Stimulated activated naive B cell treated with anti-CD40 and anti-IgM and Interleukin-4, amounts not matched to agents 10 μg/mL and 1 μg/mL and 100 μg/mL, for 72 hours (primary cell): ENCODE measurements at places on chromosomes 3 and 15.
A peak's percentile ranks its signal among the peaks of the same experiment; 100 is the strongest.

GRCh38 chr3:189845069-189845468, 213.9 kb downstream of the TP63 start:
- no peak for DNase-seq

- peak; percentile 43 for DNase-seq
Measured at GRCh38 chr3:197782230-197782629, 8.8 kb upstream of the LRCH3 start.

DNA sequence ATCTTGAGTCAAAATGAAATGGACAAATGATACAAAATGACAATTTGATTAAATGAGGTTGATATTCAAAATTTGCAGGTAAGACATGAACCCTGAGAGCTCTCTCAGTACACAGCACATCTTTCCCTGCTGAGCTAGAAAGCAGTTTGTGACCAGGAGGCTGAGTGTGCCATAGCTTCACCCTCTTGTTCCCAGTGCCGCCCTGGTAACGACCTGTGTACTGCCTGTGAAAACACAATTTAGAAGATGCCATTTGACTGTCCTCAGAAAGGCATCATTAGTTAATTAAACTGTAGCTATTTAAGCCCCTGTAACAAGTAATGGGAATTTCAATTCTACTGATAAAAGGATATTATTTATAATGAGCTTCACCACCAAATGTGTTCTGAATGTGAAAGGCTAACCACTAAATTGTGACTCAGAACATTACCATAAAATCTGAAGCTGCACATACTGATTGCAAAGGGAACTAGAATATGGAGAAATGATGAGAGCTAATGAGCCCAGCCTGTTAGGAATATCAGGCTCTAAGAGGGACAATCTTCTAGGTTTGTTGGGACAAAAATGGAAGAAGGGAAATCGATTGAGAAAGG, 212.9 kb upstream of the ARPP21 start:
- DNase-seq = no peak

DNA sequence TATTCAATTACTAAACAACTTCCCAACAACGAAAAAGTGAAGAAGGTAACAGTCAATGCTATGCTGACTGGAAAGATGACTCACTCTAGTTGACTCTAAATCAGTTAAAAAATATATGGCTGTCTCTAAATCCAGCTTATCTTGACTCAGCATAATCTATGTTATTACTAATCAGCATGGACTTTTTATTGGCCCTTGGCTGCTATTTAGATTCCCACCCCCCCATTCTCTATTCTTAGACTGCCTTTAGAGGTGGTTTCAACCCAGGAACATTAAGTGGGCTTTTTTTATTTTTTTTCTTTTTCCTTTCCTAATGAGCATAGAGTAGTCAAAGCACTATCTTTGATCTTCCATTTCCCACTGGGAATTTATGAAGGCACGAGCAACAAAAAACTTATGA, 1.9 kb downstream of the PCOLCE2 start:
- no peak for DNase-seq

GRCh38 chr3:126353694-126354321, 3.4 kb downstream of the KLF15 start:
- DNase-seq = no peak

GRCh38 chr3:65672871-65673815, 365.6 kb downstream of the MAGI1 start:
- peak; percentile 1 for DNase-seq

DNA sequence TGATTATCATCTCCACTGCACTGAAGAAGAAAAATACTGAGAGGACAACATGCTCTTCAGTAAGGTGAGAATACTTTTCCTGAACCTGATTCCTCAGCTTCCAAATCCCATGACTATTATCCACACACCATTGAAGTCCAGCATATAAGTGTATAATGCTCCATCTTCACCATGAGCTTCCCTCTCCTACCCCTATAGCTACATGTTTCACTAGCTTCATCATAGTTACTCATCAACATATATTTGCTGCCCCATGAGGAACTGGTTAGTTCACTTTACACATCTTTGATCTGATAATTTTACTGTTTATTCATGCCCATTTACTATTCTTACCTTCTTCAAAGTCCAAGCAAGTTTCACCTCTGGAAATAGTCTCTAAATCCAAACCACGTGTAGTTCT, 908.5 kb upstream of the SEMA6D start:
- DNase-seq = no peak

- DNase-seq = no peak
Measured at GRCh38 chr3:168431491-168431890, 335.8 kb upstream of the GOLIM4 start.

DNA sequence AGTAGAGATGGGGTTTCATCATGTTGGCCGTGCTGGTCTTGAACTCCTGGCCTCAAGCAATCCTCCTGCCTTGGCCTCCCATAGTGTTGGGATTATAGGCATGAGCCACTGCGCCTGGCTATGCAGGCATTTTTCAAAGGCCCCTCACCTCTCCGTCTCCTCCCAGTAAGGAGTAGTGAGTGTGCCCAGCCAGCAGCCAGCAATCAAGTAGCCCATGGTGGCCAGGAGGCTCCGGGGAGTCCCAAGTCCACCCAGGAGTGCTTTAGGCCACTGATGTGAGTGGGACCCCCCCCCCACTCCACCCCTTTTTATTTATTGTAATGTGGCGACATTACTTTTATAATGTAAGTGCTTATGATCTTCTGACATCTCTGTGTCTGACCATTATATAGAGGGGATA, 8.1 kb downstream of the ISG20 start:
- DNase-seq = no peak

DNA sequence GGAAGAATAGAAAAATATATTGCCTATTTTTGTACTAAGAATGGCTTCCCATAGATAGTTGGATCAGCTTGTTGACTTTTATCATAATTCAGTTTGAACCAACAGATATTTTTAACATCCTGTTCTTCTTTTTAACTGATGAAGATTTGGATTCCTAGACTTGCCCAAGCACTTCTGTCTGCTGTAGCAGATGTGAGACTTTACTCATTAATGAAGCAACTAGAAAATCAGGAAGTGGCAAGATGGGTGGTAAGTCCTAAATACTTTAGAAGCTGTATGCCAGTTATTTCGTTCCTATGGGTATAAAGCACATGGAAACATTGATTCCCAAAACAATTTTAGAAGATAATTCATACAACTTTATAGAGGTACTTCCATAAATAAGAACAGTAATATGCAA, 8.4 kb downstream of the PIGB start:
- DNase-seq = no peak

- no peak for DNase-seq
Measured at GRCh38 chr3:155418407-155418806, 124.9 kb upstream of the STRIT1 start.

GRCh38 chr15:100901296-100901695, 17.9 kb upstream of the LRRK1 start:
- DNase-seq = no peak

DNA sequence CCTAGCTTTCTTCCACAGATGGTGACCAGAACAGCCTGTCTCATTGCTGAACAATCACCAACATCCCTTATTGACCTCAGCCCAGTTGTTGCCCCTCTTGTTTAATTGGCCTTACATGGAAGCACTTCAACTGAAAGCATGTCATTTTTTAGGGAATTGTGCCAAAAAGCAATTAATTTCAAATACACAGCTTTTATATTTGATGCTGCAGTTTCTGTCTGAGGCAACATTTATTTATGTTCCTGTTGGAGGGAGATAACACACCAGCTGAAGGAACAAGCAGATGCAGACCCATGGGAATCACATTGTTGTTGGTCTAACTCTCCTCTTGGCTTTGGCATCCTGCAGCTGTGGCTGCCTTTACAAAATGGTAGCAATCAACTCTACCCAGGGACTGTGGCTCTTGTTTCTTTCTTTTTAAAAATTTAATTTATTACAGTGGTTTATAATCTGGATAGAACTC, 498.1 kb upstream of the RGMA start:
- no peak for DNase-seq

DNA sequence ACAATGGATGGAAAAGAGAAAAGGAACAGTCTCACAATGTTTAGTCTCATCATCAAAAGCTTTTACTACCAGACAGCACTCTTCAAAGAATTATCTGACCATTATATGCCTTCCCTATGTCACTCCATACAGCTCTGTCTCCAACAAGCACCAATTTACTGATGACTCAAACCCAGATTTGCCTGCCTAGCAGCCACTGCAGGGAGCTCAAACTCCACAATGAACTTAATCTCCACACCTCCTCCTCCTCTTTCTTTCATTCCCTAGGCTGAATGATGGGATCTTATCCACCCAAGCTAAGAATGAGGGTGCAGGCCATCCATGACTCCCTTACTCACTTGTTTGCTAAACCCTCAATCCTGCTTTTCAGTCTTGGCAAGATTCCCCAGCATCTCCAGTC, 45.5 kb downstream of the NBEAL2 start:
- DNase-seq = no peak

DNA sequence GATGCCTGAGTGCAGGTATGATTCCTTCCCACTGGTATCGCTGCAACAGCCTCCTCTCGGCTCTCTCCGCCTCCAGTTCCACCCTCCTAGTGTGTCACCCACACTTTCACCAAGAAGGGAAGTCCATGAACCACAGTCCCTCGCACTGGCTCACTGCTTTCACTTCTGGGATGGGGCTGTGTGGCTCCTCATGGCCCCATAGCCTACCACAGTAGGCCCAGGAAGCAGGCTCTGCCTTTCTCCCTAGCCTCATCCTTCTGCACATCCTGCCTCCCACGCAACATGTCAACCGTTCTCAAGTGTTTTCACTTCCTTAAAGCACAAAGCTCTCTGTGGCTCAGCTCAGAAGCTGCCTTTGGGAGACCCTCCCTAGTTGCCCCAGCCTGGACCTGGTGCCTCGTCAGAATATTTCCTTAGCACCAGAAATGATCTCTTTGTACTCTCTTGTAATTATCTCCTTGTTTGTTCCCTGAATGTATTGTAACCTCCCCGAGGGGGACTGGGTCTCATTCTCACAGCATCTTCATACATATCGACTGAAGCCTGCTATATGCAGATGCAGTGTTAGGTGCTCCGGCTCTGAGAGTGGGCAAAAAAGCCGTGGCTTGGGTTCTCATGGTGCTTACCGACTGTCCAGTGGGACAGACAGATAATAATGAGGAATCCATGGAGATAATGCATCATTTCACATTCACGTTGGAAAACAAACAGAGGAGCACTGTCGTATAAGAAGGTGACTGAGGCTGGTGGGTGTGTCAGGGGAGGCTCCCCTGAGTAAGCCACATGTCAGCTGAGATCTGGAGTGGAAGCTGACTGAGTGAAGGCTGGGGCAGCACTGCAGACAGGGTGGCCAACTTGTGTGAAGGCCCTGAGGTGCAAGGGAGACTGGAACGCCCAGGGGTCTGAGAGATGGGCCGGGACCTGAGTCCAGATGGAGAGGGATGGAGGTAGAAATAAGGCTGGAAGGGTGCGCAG, 107.1 kb downstream of the DGKG start:
- peak; percentile 76 for DNase-seq

- no peak for DNase-seq
Measured at GRCh38 chr3:156353563-156353962, 201.4 kb downstream of the SSR3 start.

DNA sequence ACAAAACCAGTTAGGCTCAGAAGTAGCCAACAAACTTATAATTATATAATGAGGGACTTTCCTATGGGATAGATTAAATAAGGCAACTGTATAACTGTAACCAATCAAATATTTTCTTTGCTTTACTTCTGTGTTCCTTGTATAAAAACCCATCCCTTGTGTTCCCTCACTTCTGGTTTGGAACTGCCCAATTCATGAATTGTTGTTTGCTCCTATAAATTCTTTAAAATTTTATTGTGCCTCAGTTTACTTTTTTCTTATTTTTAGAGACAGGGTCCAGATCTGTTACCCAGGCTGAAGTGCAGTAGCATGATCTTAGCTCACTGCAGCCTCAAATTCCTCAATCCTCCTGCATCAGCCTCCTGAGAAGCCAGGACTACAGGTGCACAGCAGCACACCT, 155.7 kb downstream of the SMAD6 start:
- DNase-seq = no peak

GRCh38 chr3:52866427-52866826, 30.9 kb downstream of the STIMATE start:
- DNase-seq = no peak

DNA sequence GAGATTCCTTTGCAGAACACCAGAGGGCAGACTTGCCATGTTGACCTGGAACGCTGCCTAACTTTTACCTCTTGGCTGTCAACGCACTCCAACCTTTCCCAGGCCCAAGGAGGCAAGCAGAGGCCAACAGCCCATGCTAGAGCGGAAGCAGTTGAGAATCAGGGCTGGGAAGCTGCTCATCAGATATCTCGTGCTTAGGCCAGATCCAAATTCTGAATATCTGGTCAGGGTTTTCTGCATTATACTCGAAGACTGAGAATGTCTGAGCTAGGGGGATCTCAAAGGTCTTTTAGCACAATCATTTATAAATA, 2.5 kb downstream of the XIRP1 start:
- peak; percentile 45 for DNase-seq

- no peak for DNase-seq
Measured at GRCh38 chr15:57221134-57221533, 155.2 kb upstream of the CGNL1 start.

DNA sequence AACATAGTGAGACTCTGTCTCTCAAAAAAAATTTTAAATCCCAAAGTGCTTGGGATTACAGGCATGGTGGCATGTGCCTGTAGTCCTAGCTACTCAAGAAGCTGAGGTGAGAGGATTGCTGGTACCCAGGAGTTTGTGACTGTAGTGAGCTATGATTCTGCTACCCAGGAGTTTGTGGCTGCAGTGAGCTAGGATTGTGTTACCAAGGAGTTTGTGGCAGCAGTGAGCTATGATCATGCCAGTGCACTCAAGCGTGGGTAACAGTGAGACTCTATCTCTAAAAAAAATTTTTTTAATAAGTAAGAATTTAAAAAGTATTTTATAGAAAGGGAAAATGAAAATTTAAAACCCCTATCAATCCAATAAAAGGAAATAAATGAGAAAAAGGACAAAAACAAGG, 69.5 kb downstream of the FAIM start:
- DNase-seq = no peak

GRCh38 chr15:48940508-48940907, 23.2 kb downstream of the SHC4 start:
- DNase-seq = no peak

- no peak for DNase-seq
Measured at GRCh38 chr3:103158183-103158582, 723.4 kb downstream of the ZPLD1 start.
